ENCODE measurements at places on chromosomes 5 and 9.

GRCh38 chr5:149754172-149754880 is 24.2 kb downstream of the PPARGC1B start:
- DNase-seq: no peak

GRCh38 chr5:36537724-36538123 is 68.7 kb upstream of the SLC1A3 start:
- DNase-seq: no peak

DNA sequence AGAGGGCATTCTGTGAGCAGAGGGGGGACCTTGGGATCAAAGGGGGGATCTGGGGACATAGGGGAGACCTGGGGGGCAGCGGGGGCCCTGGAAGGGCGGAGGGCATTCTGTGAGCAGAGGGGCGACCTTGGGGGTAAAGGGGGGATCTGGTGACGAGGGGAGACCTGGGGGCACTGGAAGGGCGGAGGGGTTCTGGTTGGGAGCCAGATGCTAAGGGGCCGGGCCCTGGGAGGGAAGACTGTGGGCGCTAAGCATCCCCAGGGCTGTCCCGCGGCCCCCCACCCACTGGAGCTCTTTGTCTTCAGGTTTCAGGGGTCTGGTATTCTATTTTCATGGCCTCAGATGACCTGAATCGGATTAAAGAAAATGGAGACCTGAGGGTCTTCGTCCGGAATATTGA is 748 bp downstream of the LCN9 start:
- no peak for DNase-seq

- DNase-seq: no peak
Observed at GRCh38 chr5:162654661-162655405, 587.3 kb downstream of the GABRG2 start.

DNA sequence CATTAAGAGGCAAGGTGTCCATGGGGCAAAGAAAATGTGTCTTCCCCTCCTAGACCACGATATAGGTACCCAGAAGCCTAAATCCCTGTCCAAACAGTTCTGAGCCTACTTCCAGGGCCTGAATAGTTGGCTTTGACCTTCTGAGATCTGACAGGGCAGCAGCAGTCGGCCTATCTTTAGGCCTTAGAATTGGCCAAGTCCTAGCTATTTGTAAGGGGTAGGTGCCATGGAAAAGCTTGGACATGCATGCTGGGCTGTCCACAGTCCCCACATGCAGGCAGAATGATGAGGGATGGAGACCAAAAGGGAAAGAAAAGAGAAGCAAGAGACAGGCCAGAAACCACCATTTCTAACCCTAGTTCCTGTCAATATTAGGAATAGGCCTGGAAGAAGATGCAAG is 346.1 kb downstream of the ANXA1 start:
- DNase-seq: no peak

- DNase-seq: no peak
Observed at GRCh38 chr5:68659881-68660280, 433.9 kb upstream of the SLC30A5 start.

GRCh38 chr5:171371326-171371725 is 16.3 kb upstream of the NPM1 start:
- DNase-seq: no peak

- no peak for DNase-seq
Observed at GRCh38 chr5:88045931-88046461, 222.6 kb downstream of the TMEM161B start.

DNA sequence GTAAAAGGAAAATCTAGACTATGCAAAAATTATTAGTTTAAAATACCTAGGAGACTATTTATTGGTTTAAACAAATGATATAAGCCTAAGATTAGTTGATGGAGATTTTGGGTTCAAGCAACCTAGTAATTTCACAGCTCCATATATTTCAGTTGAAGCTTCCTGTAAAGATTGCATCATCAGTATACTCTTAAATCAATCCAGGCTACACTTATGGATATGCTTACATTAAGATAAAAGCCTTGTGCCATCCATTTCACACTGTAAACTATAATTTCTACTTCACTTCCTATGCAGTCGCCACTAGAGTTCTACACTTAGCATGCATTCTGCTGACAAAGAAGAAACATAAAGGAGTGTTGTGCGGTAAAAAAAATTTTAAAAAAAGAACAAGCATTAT is 7.3 kb upstream of the LIX1 start:
- no peak for DNase-seq

GRCh38 chr5:147360816-147361215 is 126.0 kb downstream of the STK32A start:
- no peak for DNase-seq

DNA sequence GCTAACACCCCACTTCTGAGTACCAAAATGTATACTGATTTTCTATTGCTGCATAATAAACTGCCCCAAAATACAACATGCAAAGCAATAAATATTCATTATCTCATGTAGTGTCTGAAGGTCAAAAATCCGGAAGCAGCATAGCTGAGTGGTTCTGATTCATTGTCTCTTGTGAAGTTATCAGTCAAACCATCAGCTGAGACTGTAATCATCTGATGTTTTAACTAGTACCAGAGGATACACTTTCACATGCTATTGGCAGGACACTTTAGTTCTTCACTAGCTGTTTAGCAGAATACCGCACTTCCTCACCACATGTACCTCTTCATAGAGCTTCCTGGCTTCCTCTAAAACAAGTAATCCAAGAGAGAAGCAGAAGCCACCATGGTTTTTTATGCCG is 12.7 kb upstream of the TMEM161B start:
- no peak for DNase-seq

- no peak for DNase-seq
Observed at GRCh38 chr5:40986666-40987065, 77.4 kb downstream of the C7 start.

GRCh38 chr5:132451387-132451786 is 39.2 kb downstream of the IRF1 start:
- DNase-seq: no peak

GRCh38 chr5:196350-196749 is 5.1 kb downstream of the LRRC14B start:
- DNase-seq: no peak

- peak; percentile 31 for DNase-seq
Observed at GRCh38 chr5:62395210-62395950, 8.3 kb downstream of the DIMT1 start.

DNA sequence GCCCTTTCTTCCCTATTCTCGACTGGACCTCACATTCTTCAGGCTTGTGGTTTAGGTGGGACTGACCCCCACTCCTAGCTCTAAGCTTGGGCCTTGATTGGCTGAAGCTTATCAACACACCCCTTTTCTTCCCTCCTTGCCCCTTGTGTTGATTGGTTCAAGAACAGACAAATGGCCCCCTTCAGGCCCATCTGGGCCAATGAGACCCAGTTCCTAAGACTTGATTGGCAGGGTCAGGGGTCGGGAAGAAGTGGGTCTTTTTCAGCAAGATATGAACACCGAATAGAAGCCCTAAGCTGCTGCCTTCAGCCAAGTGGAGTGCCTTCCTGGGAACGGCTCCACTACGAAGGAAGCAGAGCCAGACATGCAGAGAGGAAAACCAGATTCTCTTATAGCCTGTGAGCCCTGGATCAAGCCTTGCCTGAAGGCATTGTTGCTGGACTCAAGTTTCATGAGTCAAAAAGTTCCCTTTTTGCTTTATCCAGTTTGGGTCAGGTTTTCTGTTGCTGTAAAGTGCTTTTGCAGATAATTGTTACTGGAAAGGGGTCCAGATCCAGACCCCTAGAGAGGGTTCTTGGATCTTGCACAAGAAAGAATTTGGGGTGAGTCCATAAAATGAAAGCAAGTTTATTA is 22.4 kb upstream of the NCS1 start:
- DNase-seq: no peak

- DNase-seq: no peak
Observed at GRCh38 chr5:3199962-3200755, 395.5 kb upstream of the IRX1 start.

DNA sequence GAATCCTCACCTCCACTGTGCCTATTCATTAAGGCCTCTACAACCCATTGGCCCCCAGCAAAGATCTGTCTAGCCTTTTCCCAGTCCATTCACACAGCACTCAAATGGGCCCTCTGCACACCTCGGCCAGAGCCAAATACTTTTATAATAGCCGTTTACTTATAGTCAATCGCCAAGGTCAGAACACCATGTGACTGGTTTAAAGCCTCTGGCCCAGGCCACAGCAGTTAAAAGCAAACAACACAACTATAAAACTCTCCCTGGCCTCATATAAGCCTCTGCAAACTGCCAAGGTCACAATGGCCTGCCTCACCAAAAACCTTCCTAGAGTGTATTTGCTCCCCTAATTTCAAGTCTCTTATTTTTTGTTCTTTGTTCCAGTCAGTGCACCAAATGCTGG is 562.6 kb downstream of the CAAP1 start:
- DNase-seq: no peak

- DNase-seq: no peak
Observed at GRCh38 chr9:129759319-129759718, 6.5 kb upstream of the PTGES start.

DNA sequence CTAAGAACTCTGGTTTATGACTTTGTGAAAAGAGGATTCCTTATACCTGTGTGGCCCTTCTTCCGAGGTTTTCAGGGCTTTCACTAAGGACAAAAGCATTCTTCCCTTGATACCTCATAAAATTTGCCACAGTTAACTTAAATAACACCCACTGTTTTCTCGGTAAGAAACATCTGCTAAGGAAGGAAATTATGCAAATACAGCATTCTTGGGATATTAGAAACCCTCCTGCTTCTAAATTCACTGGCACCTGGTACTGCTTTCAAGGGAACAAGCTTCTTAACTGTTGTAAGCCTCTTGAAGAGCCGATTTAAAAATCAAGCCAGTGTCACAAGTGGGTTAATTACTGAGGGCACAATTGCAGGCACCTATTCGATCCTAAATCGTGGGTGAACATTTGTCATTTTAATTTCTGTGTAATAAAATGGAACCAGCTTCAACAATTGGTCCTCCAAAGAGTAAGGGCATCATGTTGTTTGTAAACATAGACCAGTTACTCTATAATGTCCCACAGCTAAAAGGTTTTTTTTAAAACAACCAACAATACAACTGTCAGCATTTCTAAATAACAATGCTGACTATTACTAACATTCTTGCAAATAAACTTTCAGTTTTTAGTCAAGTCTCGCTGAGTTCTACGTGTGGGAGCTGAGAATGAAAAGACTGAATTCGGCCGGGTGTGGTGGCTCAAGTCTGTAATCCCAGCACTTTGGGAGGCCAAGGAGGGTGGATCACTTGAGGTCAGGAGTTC is 26.6 kb downstream of the AK3 start:
- DNase-seq: no peak

- DNase-seq: no peak
Observed at GRCh38 chr9:37029304-37029775, 4.7 kb downstream of the PAX5 start.

DNA sequence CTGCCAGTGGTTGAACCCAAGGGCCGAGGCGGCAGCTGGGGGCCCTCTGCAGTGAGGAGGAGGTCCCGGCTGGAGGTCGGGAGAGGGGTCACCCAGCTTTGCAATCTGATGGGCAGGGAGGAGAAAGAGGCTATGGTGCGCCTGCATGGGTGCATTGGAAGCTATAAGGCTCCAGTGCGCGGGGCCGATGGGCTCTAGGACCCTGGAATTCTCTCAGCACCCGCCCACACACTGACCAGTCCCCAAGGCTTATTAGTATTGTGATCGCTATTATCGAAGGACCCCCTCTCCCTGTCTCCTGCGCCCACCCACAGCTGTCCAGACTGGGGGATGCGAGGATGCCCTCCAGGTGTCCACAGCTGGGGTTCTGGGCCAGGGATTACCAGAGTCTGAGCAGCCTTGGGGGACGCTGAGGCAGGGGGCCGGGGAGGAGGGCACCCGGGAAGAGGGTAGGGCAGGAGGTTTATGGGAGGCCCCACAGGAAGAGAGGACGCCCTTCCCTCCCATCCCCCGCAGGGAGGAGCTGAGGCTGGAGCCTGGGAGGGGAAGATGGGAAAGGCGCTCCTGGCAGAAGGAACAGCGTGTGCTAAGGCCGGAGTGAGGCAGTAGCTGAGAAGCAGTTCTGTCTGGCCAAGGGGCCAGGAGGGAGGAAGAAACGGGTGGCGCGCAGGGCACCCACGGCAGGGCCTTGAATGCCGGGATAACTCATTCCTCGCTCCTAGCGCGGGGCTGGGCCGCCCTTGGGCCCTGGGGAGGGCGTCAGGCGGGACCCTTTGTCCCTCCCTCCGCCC is 24.2 kb downstream of the C9orf50 start:
- no peak for DNase-seq

DNA sequence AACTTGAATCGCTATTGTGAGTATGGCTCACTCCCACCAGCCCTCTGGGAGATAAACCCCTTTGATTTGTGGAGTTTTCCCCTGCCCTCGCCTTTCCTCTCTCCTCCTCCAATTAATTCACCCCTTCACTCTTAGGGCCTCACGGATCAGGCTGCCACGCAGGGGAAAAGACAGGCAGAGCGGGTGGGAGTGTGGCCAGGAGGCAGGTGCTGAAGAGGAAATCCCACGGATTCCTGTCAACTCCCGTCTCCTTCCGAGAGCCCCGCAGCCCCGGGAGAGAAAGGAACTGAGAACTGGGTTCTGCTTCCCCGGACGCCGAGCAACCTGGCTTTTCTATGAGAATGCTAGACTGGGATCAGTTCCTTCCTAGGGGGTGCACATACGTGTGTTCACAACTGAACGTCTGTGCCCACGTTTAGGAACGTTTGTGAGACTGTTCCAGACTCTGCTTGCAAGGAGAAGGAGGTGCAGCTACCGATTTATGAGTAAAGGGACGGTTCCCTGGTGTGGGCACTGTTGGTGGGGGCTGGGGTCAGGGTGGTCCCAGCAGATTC is 314.5 kb upstream of the TLE4 start:
- DNase-seq: no peak

- peak; percentile 36 for DNase-seq
Observed at GRCh38 chr5:133240425-133241091, 188.7 kb downstream of the HSPA4 start.

DNA sequence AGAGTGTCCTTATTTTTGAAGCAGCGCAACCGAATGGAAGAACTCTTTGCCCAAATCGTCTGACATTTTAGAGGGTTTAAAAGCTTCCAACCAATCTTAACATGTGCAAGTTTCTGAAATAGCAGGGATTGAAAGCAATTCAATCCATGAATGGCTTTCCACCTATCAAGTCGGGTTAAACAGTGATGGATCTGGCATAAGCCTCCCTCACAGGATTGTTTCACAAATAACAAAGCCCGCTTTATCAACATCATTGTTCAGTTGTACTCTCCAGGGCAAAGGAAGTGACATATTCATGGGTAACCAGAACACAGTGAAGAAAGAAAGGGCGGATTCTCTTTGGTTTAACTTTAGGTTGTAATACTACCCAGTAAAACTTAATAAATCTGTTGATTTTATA is 497.3 kb downstream of the MTRR start:
- no peak for DNase-seq

DNA sequence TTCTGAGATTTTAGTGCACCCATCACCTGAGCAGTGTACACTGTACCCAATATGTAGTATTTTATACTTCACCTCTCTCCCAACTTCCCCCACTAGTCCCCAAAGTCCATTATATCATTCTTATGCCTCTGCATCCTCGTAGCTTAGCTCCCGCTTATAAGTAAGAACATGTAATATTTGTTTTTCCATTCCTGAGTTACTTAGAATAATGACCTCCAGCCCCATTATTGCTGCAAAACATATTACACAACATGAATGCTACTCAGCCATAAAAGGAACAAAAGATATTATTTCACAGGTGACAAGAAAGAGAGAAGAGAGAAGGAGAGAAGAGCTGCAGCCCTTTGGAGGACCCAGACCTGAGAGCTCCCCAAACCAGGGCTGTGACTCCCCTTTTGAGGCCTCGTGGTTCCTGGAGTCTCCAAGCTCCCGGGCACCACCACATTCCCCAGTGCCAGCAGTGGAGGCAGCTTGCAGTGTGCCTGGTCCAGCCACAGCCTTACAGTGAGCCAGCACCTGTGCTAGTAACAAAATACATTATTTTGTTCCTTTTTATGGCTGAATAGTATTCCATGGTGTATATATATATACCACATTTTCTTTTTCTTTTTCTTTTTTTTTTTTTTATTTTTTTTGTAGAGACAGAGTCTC is 194.5 kb upstream of the DAB2 start:
- DNase-seq: no peak

Measured in activated naive CD8-positive, alpha-beta T cell treated with anti-CD3 and anti-CD28 coated beads, Interleukin-2, amount 50 U/mL, for 24 hours (primary cell).